ENCODE measurements at places on chromosomes 11 and 22.

GRCh38 chr11:129295746-129296145 is 79.9 kb upstream of the BARX2 start:
- no peak for DNase-seq

DNA sequence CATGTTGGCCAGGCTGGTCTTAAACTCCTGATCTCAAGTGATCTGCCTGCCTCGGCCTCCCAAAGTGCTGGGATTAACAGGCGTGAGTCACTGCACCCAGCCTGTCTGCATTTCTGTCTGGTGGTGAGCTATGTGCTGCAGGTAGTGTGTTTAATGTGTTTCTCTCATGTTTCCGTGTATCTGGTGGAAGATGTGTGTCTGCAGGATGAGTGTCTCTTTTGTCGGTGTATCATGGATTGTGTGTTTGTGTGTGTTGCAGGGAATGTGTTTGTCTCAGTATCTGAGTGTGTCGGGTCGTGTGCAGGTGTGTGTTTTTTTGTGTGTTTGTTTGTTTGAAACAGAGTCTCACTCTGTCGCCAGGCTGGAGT is 16.1 kb downstream of the SCARF2 start:
- no peak for DNase-seq

DNA sequence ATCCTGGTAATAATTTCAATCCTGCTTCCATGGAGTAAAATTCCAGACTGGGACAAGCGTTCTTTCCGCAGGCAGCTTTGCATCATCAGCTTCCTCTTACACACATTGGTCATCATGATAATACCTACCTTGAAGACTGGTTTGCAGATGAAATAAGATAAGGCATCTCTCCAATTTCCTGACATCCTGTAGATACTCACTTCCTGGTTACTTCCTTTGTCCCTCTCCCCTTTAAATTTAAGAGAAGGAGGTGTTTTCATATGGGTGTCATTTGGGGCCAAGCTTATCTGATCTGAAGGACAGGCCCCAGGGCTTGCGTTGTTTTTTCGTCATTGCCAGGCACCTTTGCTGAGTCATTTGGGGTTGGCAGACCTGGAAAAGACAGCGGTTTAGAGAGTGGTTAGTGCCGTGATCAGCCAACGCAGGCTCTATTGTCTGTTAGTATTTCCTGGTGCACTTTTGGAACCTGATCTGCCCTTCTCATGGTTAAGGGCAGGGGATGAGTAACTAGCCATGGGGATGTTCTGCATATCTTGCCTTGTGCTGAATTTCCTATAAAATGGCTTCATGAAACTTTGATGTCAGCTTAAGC is 24.1 kb downstream of the GRAMD1B start:
- peak; percentile 2 for DNase-seq

GRCh38 chr11:75355051-75355450 is 3.6 kb upstream of the ARRB1 start:
- DNase-seq = no peak

- DNase-seq = no peak
These were observed 5.1 kb upstream of the CHST1 start for GRCh38 chr11:45670386-45671135.

DNA sequence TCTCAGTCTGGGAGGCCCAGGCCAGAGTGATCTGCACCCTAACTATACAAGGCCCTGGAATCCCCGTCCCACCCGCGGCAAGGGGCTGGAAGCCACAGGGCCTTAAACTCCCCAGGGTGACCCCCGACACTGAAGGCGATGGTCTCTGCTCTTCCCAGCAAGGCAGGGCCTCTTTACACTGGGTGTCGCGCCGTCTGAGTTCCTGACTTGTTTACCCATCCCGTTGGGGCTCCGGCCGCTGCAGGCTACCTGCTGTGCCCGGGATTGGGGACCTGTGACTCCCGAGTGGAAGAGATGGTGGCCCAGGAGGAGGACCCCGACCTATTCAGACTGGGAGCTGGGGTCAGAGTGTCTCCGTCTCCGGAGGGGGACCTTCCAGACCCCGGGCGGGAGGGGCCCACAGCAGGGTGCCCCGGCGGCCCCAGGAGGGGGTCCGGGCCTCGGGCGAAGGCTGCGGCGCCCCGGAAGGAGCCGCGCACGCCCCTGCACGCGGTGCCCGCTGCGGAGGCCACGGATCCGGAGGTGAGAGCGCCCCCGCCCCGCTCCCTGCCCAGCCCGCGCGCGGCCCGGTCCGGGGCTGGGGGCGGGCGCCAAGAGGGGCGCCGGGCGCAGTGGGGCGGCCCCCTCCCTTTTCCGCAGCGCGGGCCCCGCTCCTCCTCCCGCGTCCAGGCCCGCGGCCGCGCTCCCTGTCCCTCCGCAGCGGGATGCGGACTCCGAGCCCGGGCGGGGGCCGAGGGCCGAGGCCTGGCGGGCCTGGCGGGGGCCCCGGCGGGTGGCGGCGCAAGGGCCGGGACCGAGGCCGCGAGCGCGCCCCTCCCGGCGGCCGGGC is 560 bp upstream of the MPPED1 start:
- no peak for DNase-seq

DNA sequence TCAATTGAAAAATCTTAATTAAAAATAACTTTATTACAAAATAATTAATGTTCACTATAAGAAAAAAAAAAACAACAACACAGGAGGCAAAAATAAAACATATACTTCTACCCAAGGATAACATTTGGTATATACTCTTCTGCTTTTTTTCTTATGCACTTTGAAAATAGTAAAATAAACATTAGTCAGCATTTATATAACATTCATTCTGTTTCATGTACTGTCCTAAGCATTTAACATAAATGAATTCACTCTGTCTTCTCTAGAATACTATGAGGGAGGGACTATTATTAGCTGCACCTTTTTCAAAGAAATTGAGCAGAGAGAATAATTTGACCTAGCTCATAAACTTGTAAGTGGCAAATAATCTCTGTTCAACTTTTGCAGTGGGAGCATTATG is 48.3 kb upstream of the CCDC34 start:
- DNase-seq = no peak

- peak; percentile 56 for DNase-seq
These were observed 35.7 kb upstream of the DKK3 start for GRCh38 chr11:12043959-12044791.

GRCh38 chr22:49269928-49270327 is 557.7 kb downstream of the BRD1 start:
- DNase-seq = no peak

- no peak for DNase-seq
These were observed 58.3 kb downstream of the CDKN1C start for GRCh38 chr11:2827256-2827655.

- DNase-seq = peak; percentile 44
These were observed 4.4 kb upstream of the FOXRED2 start for GRCh38 chr22:36510966-36511881.

DNA sequence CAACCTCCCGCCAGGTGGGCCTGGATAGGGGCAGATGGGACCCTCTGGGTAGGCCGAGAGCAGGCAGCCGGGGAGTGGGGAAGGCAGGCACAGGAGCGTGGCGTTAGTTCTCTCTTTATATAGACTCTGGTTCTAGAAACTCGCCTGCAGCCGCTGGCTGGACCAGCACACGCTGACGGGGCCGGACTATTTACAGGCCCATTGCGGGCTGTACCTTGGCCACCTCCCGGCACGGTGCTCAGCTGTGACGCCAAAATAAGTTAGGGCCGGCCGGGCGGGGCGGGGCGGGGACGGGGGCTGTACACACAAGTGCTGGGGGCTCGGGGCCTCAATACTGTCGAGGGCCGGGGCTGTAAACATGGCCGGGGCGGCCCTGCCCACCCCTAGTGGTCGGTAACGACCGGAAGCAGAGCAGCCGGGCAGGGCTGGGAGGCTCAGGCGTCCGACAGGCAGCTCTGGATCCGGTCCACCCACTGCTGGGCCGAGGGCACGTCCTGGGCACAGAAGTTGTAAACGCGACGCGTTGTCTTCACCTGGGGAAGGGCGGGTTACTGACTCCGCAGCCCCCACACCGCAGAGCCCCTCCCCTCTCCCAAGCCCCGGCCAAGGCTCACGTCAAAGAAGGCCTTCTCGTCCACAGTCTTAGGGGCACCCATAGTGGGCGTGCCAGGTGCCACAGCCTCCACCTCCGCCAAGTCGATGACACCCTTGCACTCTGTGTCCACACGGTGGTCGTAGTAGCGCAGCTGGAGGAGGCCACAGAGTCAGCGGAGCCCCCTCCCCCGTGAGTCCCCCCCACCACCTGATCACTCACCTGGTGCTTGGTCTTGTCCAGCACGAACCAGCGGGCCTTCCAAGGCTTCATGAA is 27.9 kb downstream of the SBF1 start:
- no peak for DNase-seq

DNA sequence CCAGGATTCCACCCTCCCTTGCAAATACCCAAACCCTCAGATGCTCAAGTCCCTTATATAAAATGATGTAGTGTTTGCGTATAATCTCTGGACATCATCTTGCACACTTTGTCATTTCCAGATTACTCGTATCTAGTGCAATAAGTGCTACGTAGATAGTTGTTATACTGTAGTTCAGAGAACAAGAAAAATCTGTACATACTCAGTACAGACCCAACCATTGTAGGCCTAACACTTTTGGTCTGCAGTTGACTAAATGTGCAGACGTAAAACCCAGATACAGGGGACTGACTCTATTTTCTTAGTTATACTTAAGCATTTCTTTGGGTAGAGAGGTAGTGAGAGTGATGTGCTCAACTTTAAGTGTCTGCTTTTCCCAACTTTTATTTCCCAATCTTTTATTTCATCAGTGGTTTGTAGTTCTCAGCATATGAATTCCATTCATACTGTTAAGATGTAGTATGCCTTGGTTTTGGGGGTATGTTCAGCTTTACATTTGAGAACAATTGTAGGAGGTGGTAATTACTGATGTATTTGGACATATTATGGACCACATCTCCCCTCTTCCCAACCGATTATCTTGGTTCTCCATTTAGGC is 43.9 kb downstream of the DDX6 start:
- DNase-seq = no peak

DNA sequence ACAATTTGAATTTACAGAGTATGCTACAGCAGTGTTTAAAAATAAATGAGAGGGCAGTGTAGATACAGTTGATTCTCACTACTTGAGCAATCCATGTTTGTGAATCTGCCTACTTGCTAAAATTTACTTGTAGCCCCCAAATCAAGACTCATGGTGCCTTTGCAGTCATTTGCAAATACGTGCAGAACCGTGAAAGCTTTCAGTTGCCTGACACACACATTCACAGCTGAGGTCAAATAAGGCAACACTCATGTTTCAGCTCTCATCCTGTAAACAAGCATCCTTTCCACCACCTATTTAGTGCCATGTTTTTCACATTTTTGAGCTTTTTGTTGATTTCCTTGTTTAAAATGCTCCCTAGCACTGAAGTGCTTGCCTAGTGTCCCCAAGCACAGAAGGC is 32.5 kb upstream of the RASL10A start:
- no peak for DNase-seq

DNA sequence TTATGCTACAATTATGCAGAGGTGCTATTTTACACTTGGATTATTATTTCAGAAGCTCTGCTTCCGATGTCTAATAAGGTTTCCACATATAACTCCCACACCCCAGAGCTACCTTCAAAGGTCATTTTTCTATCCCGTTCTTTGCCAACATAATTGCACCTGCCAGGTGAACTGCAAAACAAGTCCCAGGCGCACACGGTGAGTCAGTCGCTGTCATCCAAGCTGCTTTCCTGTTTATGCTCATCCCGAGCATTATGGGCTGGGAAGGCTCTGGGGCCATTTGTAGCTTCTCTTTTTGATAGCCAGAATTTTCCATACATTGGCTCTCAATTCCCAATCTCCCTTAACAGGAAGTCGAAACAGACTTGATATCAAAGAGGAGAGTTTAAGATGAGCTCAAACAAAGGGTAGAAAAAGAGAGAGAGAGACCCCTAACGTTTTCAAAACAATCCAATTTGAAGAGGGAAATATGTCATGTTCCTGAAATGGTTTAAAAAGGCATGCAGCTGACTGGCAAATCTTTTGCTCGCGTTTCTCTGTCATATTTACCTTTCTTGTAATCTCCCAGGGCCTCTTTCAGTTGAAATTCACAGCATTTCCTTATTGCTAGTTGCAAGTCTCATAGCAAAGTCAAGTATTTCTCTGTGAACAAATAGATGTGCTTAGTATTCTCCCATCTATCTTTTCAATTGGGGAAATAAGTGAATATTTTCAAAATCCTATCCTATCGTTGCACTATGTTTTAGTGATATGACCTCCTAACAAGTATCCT is 815.9 kb downstream of the KCNA4 start:
- DNase-seq = no peak

- peak; percentile 88 for DNase-seq
These were observed 54.7 kb upstream of the LYVE1 start for GRCh38 chr11:10622957-10623791.

All from inflammatory macrophage (primary cell).